ENCODE measurements at places on chromosomes 1 and 21.
A peak's percentile ranks its signal among the peaks of the same experiment; 100 is the strongest.

GRCh38 chr1:31912839-31913239, 25.3 kb downstream of the PTP4A2 start:
- DNase-seq, result no peak

DNA sequence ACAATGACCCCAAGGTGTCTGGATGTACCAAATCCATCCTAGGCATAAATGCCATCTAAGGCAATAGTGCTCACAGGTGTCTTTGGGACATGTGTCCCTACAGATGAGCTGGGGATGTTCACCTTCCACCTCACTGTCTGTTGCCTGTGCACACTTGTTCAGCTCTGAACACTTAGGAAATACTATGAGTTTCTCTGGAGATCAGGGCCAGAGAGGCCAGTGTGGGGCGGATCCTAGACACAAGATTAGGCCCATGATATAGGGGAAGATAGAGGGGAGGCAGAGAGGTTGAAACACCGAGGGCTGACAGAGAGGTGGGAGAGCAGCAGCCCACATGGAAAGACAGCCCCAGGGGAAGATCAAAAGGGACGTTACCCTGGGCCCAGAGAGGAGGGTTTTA, 25.6 kb downstream of the C1orf116 start:
- DNase-seq, result no peak

- DNase-seq, result no peak
These were observed 9.0 kb downstream of the CFH start for GRCh38 chr1:196660852-196661251.

DNA sequence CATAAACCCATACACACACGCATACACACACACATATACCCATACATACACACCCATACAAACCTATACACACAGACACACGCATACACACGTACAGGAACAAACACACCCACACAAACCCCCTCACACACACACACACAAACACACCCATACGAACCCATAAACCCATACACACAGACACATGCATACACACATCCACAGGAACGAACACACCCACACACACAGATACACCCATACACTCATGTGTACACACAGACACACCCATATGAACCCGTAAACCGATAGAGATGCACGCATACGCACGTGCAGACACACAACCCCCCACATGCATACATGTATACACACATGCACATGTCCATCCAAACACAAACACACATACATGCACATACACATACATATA, 9.5 kb downstream of the WNT9A start:
- DNase-seq, result no peak

DNA sequence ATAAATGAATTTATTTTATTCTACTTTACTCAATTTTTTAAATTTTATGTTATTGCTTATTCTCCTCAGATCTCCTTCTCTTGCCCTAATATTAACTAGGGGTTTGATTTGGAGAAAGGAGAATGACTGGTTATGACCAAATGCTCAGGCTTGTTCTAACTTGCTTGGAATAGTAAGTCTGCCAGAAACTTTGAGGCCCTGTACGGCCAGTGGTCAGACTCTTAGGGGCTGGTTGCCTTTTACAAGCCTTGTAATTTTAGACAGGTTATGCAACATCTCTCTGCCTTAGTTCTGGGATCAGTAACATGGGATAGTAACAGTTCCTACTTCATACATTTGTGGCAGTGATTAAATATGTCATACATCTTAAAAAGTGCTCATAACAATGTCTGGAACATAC, 279.5 kb downstream of the DUSP10 start:
- DNase-seq, result no peak

DNA sequence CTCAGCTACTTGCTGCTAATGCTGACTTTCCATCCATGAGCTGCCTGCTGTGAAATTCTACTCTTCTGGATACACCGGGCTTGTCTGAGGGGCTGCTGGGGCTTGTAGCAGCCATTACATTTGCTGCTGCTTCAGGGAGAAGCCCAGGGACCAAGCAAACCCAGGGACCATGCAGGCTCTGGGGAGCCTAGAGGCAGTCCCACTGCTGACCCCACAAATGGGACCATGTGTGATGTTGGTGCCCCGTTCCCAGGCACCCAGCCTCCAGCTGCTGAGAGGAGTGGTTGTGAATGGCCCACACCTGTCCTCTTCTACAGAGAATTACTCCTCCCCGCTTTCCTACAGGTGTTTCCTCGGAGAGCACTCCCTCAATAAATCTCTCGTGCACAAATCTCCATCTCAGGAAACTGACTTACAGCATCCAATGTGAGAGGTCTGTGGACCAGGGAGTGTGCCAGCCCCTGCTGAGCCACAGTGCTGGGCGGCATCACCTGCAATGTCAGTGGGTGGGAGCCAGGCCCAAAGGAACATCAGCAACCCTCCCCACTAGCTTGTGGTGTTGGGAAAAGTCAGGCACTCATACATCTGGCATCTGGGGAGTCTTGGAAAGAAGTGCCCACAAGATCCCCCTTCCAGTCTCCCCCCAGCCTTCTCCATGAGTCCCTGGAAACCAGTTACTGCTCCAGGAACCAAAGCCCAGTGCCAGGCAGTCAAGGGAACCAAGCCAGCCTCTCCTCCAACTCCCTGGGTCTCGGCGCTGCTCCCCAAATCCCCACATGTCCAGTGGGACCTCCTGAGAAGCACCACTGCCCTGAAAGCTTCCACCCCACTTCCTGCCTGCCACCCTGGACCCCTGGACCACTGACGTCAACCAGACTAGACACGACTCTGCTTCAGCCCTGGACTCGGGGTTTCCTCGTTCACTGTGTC, 65.1 kb downstream of the TCP10L start:
- no peak for DNase-seq

DNA sequence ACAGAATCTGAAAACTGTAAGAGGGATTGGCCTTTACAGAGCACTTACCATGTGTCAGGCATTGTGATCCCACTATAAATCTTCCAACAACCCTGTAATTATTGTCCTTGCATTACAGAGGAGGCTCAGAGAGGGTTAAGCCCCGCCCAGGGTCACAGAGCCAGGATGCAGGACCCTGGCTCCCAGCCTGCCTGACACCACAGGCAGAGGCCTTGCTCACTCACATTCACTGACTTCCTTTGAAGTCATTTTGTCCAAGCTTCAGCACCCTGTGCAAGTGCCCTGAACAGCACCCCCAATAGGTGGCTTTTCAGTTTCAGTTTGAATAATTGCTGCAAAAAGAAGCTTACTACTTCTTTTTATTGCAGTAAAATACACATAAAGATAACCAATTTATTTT, 256.8 kb upstream of the NFIA start:
- DNase-seq, result no peak

- DNase-seq, result no peak
These were observed 8.6 kb downstream of the SLC2A1 start for GRCh38 chr1:42950116-42950481.

DNA sequence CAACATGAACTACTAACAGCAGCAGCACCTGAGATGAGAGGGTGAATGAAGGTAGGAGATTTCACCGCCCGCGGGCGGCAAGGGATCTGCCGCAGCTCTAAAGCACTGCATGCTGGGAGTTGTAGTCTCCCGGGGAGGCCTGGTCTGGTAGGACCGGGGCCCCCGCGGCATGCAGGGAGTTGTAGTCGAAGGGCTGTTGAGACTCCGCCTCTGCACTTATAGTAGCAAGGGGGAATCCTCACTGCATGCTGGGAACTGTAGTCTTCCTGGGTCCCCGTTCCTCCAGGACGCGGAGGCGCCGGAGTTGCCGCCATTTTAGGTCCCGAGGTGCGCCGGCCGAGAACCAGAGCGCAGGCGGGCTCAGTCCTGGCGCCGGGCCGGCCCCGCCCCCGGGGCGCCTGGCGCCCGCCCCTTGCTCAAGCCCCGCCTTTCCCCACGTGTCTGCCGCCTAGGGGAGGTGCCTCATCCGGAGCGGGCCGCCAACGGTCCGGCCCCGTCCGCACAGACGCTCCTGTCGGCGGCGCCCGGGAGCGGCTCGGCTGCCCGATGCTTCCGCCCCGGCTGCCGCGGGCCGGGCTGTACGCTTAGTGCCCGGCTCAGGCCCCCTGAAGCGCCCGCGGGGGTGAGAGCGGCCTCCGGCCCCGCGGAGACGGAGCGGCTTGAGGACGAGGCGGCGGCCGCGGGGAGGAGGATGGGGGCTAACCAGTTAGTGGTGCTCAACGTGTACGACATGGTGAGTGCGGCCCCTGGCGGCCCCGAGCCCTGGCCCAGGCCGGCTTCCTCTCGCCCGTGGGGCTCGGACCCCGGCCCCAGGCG, at the start of gene DESI2:
DESI2 (plus strand) TSS at position 504 of the 816 bp plus-strand sequence; CDS start at position 692, 188 bp downstream.
- DNase-seq, result peak; percentile 98

- no peak for DNase-seq
These were observed 80.2 kb downstream of the RGS2 start for GRCh38 chr1:192889082-192889481.
